ENCODE measurements at places on chromosomes 1 and 21.

GRCh38 chr1:102241431-102242338, 245.0 kb upstream of the OLFM3 start:
- no peak for DNase-seq

GRCh38 chr21:26117324-26117971, 53.1 kb downstream of the APP start:
- no peak for DNase-seq

DNA sequence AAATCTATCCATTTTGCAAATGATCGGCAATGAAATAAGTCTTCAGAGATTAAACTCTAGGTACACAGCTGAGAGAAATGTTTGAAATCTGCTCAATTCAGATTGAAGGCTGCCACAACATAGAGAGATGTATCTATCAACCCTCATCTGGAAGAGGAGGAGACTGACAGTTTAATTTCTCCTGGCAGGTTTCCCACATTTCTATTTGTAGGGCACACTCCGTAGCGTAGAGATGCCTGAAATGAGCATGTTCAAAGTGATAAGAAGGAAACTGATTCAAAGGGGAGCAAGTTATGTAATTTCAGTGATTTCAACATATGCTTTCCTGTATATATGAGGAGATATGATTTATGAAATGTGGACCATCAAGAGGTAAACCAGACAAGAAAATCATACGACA, 44.1 kb downstream of the NIBAN1 start:
- DNase-seq: no peak

DNA sequence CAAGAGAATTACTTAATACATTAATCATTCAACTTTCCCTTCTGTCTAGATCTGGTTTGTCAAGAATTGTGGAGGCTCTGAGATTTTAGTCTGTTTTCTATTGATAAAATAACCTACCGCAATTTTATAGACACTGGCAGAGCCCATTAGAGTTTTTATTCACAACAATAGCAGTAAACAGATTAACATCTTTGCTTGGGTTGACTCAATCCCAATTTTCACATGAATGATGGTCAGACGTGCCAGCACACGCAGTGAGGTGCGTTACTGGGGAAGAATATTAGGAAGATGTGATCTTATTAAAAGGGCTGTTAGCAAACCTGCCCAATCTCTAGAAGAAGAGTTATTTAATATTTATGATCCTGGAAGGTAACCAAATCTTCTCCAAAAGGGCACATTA, 736.6 kb downstream of the MRPL39 start:
- no peak for DNase-seq

DNA sequence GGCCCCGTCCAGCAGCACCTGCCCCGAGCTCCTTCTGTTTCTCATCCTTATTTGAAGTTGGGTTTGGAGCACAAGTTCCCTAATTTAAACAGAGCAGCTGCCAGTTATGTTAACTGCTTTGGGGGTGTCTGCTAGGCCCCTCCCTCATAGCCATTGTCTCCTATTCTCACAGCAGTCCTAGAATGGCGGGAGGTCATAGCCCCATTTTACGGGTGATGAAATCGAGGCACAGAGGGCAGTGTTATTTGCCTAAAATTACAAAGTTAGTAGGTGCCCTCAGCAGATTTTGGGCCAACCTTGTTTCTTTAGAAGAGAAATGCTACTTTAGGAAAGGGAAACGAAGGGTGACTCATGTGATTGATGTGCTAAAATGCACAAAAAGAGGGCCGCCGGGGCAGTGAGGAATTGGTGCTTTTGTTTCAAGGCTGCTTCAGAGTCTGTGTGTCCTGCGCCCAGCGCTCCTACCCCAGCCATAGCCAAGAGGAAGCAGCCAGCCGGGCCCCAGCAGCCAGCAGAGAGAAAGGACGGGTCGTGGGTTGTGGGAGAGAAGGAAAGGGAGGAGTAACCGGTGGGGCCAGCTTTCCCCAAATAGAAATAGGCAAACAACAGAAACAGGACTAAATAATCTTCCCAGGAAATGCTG, 13.0 kb downstream of the VANGL1 start:
- DNase-seq: no peak

- peak; percentile 57 for DNase-seq
Measured at GRCh38 chr1:198175423-198176170, 18.8 kb downstream of the NEK7 start.

- no peak for DNase-seq
Measured at GRCh38 chr1:165397944-165398343, 41.4 kb upstream of the LMX1A start.

GRCh38 chr1:61085983-61086644, 3.8 kb downstream of the NFIA start:
- DNase-seq: no peak

DNA sequence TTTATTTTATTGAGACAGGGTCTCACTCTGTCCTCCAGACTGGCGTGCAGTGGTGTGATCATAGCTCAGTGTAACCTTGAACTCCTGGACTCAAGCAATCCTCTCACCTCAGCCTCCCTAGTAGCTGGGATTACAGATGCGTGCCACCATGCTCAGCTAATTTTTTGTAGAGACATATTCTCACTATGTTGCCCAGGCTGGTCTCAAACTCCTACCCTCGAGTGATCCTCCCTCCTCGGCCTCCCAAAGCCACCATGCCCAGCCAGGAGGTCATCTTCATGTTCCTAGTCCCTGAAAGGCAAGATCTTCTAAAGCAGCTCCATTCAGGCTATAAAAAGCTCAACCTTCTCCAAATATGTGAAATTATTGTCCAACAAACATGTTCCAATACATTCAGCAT, 53.9 kb downstream of the TOR1AIP2 start:
- no peak for DNase-seq

DNA sequence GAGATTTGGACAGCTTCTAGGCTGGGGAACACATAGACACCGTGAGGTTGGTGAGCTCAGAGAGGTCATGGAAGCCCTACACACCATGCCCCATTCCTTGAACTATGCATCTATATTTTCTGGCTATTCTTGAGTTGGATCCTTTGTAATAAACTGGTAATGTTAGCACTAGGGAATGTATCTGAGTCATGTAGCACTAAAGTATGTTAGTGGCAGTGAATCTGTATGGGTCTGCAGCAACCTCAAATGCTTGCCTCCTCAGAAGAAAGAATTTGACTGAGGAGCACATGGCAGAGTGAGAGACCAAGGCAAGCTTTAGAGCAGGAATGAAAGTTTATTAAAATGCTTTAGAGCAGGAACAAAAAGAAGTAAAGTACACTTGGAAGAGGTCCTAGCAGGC, 43.7 kb upstream of the LRRC7 start:
- no peak for DNase-seq

DNA sequence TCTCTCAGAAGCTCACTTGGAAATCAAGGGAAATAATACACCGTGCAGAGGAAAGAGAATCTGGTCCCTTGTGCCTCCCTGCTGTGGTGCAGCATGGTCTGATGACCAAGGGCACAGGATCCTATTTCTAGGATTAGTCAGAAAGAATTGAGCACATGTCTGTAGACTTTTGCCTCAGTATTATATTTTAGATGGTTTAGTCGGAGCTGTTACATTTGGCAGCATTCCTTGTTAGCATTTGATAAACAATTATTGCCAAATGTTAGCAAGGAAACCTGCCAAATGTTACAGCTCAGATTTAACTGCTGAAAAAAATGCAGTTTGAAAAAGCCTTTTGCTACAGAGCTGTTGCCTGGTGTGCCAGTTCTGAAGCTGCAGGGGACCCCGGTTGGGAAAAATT, 183.5 kb upstream of the DPYD start:
- no peak for DNase-seq

GRCh38 chr21:38315122-38315521, 58.3 kb downstream of the KCNJ15 start:
- no peak for DNase-seq

GRCh38 chr1:161128591-161129420, 3.7 kb downstream of the DEDD start:
- DNase-seq: no peak

GRCh38 chr21:36579898-36580297, 100.0 kb upstream of the CLDN14 start:
- no peak for DNase-seq

GRCh38 chr1:210645582-210646257, 317.0 kb downstream of the HHAT start:
- DNase-seq: no peak

GRCh38 chr21:38921511-38922251, 116.0 kb downstream of the ETS2 start:
- DNase-seq: no peak

DNA sequence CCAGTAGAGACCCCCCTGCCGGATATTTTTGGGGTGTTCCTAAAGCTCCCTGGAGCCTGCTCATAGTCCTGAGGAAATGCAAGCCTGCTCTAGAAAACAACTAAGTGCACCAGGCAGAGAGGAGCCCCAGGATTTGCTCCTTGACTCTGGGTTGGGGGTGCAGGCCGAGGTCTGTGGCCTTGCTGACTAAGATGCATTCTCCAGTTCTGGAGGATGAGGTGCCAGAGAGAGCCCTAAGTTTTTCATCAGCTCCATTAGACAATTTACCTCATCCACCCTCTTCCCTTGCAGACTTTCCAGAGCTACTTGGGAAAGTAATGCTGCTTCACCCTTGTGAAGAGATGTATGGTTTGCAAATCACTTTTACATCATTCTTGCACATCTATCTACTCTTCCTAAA, 9.1 kb downstream of the TUFT1 start:
- no peak for DNase-seq

GRCh38 chr1:215344539-215344938, 222.6 kb upstream of the KCTD3 start:
- DNase-seq: no peak

DNA sequence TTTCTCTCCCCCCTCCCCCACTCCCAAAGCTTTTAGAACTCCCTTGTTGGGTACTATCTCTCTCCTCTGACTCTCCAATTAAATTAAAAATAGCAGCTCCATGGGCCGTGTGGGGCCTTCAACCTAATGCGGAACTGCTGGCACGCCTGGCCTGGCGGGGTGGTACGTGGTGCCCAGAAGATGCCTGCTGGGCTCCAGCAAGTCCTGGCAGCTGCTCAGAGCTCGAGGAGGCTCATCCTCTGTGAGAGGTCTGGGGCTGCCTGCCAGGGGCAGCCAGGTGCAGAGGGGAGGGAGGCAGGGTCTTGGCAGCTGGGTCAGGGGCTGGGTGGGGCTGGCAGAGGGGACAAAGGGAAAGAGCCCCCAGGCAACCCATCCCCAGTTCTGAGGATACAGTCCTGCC, 74.4 kb downstream of the ACTL8 start:
- DNase-seq: no peak

DNA sequence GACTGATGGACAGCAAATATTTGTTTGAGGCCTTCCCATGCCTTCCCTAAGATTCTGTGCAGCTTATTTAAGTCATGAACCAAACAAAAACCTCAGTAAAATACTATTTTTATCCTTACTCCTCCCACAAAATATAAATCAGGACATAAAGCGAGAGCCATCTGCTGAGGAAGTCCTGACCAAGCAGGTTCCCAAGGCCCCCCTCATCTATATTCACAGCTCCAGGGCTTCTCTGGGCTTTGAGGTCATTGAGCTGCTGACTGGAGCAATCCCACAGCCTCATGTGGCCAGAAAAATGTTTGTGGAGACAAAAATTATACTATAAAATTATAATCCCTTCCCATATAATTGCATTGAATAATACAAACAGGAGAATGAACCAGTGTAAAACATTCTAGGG, 846.2 kb downstream of the ADGRL2 start:
- no peak for DNase-seq

DNA sequence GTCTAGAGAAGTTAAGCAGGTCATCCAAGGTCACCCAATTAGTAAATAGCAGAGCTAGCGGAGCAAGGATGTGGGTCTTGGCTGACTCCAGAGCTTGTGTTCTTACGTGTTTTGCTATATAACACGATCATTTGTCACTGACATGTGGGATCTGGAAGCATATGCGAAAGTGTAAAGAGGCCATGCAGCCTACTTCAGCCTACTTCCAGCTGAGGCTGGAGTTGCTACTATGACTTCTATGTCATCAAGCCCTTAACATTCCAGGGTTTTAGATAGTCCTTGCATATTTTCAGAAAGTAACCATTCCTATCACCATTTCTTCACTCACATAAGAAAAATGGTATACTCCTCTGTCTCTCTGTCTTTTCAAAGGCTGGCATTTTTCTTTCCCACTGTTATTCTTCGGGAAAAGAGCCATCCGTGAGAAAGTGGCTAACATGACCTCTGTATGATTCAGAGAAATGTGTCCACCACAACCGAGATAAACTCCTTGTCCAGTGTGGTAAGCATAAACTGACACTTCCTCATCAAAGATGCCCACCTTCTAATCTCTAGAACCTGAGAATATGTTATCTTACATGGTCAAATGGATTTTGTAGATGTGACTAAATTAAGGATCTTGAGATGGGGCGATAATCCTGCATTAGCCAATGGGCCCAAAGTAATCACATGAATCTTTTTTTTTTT, 24.0 kb upstream of the ABL2 start:
- DNase-seq: no peak

- no peak for DNase-seq
Measured at GRCh38 chr1:207429963-207430362, 24.2 kb upstream of the CR2 start.

GRCh38 chr1:217953330-217953729, 322.2 kb downstream of the SPATA17 start:
- no peak for DNase-seq

- DNase-seq: no peak
Measured at GRCh38 chr1:207578796-207579435, 66.0 kb upstream of the CR1L start.

- no peak for DNase-seq
Measured at GRCh38 chr1:152622803-152623202, at the start of gene LCE3A. Gene LCE3A (minus strand): TSS chr1:152623103. CDS start chr1:152623103, 0 bp downstream.

DNA sequence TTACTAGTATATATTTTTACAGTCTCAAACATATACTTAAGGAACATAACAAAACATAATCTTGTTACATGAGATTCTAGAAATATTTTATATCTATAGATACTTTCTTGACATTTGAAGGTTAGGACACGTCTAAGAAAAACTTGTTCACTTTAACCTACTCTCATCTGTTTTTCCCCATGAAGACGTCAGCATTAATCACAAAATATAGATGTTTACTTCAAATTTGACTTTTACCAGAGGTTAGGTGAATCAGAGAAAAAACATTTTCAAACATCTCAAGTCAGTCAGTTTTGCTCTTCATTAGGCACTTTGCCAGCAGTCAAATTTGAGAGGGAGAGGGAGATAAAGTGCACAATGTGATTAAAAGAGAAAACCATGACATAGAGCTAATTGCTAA, 47.7 kb downstream of the BRINP3 start:
- DNase-seq: no peak

DNA sequence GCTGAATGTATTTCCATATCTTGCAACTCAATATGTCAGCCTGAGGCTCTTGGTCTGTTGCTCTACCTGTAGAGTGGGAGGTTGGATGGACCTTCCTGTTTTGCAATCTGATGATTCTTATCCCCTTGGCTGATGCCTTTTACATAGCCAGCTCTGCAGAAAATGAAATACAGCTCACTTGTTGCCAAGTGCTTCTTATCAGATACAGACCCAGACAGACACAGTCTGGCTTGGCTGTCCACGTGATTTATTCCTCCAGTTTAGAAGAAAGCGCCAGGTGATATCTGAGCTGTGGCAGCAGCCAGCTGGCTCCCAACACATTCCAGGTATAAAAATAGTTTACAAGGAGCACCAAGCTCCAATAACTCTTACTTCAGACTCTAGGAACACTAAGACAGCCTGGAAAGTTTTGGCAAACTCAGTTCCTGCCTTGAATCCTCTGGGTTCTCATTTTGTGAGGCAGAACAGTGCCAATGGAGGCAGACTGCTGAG, 479.2 kb upstream of the USP24 start:
- DNase-seq: no peak
